ENCODE measurements at places on chromosomes 2 and 18.

- DNase-seq, result peak; percentile 22
Measured at GRCh38 chr18:63374540-63374939, 7.5 kb upstream of the KDSR start.

DNA sequence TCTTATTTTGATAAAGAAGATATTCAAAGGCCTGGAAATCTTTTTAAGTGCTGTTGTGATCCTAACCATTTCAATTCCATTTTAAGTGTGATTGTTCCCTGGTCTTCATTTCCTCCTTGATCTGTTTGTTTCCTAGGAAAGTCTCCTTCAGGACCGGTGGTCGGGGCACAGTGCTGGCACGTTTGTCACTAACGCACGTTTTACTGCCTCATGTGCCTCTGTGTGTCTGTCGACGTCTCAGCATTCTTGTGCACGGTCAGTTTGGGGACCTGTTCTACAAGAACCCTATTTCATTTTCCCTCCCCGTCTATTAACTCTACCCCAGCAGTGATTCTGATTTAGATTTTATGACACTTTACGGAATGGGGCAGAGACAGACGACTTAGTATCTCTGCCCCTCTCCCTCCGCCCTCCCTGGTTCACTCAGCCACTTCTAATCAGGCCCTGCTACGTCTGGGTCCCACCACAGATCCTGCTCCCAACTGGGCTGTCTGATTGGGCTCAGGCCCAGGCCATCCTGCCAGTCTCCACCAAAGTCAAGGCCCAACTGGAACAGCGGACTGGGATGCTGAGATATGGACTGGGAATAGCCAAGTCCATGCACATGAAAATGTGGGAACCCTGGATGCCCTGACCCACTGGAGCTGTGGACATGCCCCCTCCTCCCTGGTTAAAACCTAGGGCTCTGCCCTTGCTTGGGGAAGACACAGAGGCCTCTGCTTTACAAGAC is 95.6 kb downstream of the TWIST2 start:
- no peak for DNase-seq

DNA sequence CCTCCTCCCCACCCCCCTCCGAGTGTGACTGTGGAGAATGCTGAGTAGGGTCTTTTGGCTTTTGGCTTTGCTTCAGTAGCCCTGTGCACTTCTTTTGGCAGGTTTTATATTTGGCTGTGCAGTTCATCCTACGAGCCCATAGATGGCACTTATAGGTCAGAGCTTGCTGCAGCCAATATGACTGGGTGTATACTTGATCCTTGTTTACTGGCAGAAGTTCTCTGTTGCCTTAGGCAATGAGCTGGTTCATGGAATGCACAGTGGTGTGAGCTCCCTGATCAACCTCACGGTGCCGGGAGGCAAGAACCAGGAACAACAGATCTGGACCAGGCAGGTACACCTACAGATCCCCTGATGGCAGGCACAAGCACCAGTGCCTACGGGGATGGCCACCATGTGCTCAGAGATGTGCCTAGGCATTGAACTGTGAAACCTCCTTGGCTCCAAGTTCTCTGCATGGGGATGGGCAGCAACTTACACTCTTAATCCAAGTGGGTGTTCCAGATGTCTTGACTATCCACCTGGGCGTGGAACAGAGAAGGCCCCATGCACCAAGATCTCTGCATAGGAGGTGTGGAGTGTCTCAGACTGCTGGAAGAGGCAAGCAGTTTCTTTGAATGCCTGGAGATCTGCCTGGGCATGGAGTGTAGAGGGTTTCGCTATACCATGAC is 190.4 kb downstream of the KIAA1328 start:
- DNase-seq, result peak; percentile 48

DNA sequence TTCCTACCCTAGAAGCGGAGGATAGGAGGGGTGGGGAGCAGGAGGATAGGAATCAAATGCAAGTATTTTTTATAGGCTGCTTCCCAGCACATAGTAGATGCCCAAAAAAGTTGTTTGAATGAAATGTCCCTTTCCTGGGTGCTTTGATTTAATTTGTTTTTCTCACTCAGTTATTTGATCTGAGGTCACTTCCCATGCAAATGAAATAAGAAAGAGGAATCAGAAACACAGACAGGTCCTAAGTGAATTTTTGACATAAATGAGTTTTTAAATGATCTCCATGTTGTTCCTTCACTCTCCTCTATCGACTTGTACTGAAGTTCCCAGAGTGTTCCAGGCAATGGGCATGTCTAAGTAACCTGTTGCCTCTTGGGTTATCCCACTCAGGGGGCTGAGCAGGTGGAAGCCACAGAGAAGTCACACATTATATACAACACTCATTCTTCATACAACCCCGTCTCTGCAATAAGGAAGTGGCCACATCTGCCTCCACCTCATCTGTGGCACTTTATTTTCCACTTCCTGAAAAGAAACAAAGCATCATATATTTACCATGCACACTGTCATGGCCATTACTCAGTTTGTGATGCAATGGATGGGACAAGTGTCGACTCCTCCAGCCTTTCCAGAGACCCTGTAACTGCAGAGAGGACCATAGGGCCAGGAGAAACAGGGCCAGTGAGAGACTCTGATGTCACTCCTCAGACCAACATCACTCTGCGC is 81.9 kb upstream of the ZNF397 start:
- no peak for DNase-seq

DNA sequence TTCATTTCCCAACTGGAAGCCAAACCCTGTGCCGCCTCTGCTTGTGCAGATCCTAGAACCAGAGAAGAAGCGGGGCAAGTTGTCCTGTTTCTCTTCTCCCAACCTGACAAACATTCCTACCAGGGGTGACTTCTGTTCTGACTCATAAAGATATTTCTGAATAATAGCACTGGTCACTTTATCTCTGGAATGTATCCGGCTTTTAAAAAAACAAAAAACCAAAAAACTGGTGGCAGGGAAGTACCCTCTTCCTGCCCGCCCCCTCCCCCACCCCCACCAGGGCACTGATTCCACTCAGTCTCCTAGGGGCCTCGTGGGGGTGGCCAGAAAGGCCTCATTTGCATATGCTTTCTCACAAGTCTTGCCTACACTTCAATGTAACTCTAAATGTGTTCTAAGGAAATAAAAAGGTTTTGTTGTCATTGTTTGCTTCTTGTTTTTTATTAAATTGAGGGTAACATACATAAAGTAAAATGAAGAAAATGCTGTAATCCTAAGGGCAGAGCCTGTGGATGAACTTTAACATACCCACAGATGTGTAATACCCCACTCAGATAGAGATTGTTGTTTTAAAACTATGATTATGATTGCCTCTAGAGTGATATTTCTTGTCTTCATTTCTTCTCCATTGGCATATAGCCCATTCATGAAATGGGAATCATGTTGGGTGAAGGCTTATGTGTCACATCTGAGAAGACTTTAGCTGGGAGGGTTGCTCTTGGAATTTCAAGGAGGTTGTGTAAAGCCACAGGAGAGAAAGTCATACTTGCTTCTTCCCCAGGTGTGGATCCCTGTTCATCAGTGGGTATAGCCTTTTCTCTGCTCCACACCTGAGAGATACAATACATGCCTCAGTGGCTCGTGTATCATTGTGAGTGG is 5.3 kb upstream of the FOSL2 start:
- no peak for DNase-seq

DNA sequence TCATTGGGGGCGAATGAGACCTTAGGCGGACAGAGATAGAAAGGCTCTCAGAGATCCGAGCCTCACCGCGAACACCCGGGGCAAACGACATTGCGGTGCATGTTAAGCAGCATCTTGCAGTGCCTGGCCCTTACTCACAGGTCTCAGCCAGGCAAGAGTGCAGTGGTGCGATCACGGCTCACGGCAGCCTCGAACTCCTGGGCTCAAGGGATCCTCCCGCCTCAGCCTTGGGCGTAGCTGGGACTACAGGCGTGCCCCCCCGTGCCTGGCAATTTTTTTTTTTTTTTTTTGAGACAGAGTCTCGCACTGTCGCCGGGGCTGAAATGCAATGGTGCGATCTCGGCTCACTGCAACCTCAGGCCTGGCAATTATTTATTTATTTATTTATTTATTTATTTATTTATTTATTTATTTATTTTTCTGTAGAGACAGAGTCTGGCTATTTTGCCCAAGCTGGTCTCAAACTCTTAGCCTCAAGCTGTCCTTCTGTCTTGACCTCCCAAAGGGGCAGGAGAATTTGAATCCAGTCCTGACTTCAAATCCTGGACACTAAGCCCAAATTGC is 1.3 kb downstream of the LAMA3 start:
- DNase-seq, result no peak

- DNase-seq, result no peak
Measured at GRCh38 chr2:168432565-168433186, 23.4 kb upstream of the CERS6 start.

- DNase-seq, result no peak
Measured at GRCh38 chr2:27148801-27149439, at the start of gene TCF23. TSS of gene TCF23 (plus strand) at chr2:27149004. CDS start at chr2:27149134, 130 bp downstream.

DNA sequence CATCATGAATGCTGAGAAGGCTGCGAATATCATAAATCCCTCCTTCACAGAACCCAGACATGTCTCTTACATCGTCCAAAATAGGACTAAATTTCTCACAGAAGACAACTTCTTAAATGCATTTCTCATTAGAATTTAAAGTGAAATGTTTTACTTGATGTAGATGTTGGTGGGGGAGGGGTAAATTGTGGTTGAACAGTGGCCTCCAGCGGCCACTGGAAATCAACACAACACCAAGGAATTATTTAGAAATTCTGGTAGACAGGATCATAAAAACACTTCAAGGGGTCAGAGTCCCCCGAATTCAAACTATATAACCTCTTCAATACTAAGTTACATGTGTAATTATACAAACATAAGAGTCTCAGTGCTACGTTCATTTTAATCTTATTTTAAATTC is 135.9 kb downstream of the ABCA12 start:
- peak; percentile 50 for DNase-seq

- no peak for DNase-seq
Measured at GRCh38 chr2:129008055-129008880, 689.6 kb upstream of the HS6ST1 start.

DNA sequence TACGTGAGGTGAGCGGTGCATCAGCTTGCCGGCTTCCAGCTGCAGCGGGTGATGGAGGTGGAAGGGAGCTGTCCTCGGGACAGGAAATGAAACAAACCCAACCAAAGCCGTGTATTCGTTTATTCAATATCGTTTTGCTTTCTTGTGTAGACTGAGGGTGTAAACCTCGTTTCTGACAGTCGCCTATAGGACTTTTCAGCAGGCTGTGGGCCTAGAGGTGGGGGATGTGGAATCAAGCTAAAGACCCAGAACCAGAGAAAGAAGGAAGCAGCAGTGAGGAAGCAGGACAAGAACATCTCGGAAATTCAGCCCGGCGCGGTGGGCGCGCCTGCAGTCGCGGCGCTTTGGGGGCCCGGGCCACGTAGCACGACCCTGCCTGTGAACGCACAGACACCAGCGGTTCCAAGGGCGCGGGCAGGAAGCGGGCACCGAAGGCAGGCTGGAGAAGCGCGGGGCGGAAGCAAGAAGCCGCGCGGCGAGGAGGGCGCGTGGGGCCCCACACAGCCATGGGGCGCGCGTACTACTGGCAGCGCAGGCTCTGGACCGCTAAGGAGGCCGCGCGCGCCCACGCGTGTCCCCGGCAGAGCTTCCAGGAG is 755 bp upstream of the ATP9B start:
- peak; percentile 28 for DNase-seq

GRCh38 chr2:14872779-14873325 is 240.3 kb downstream of the LRATD1 start:
- no peak for DNase-seq

GRCh38 chr18:45050712-45051601 is 370.3 kb downstream of the SETBP1 start:
- peak; percentile 77 for DNase-seq

Data from iris pigment epithelial cell (primary cell).